ENCODE measurements at places on chromosomes 4 and X.

DNA sequence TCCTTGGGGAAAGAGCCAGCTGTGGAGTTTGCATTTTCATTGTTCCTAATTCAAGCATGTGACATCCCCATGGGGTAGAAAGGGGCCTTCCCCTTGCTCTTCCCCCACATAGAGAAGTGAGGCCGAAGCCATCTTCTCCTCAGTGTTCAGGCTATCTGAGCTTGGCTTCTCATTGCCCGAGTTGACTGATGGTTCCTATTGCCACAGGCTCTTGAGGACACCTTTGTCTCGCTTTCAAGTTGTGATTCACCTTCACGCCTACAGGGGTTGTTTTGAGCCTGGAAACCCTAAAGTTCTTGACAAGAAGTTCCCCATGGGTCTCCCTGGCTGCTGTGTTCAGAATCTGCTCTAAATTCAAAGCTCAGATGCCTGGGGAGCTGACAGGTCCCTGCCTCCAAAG is 25.0 kb downstream of the CCNQ start:
- no peak for DNase-seq

DNA sequence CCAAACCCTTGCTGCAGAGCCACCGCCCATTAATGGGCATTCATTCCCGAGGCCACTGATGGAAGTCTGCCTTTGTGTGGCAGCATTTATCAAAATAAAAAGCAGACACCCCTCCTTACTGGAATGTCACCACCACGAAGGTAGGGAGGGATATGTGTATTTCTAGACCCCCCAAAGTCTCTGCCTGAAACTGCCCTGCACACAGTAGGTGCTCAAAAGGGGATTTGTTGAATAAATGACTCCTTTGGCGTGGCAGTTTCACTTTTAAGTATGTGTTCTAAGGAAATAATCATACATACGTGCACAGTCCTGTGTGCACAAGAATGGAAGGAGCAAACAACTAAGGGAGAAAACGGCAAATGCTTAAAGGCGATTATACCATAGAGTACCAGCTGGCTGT is 23.6 kb upstream of the GLOD5 start:
- no peak for DNase-seq

DNA sequence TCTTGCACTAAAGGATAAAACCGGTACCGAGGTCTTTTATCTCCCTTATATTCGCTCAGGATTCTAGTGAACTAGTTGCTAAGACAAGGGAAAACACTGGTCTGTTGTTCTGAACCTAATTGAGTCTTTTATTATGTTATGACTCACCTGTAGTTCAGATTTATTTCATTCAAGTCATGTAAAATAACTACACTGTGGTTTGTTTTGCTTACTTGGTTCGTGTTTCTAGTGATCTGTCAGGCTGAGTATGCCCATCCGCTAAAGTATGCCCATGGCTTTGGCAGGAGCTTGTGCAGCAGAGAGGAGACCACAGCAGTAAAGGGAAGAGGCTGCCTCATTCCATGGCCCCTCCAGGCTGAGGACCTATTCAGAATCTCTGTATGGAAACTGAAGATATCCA is 126.1 kb downstream of the AFF1 start:
- DNase-seq, result no peak

GRCh38 chr4:30281986-30282385 is 438.2 kb upstream of the PCDH7 start:
- DNase-seq, result no peak

DNA sequence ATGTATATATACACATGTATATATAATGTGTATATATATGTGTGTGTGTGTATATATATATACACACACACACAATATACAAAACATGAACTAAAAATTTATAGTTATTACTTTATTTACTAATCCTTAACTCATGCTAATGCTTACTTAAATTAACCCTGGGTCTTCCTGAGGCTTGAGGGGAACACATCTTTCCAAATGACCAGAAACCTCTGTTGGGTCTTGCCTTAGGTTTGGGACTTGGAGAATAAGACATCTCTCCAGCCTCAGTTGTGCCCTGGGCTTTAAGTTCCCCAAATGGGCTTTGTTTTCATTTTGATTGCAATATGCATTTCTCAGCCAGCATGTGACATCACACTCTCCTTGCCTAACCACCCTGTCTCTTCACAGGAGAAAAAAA is 7.7 kb downstream of the GEMIN8 start:
- DNase-seq, result no peak

All from CD4-positive, alpha-beta memory T cell (primary cell).